Fibroblast of skin of back (primary cell): ENCODE measurements at places on chromosomes 13 and 19.

GRCh38 chr13:96089139-96089538 is 768 bp upstream of the HS6ST3 start:
- DNase-seq: no peak

GRCh38 chr13:29709407-29710069 is 114.0 kb upstream of the SLC7A1 start:
- no peak for DNase-seq

DNA sequence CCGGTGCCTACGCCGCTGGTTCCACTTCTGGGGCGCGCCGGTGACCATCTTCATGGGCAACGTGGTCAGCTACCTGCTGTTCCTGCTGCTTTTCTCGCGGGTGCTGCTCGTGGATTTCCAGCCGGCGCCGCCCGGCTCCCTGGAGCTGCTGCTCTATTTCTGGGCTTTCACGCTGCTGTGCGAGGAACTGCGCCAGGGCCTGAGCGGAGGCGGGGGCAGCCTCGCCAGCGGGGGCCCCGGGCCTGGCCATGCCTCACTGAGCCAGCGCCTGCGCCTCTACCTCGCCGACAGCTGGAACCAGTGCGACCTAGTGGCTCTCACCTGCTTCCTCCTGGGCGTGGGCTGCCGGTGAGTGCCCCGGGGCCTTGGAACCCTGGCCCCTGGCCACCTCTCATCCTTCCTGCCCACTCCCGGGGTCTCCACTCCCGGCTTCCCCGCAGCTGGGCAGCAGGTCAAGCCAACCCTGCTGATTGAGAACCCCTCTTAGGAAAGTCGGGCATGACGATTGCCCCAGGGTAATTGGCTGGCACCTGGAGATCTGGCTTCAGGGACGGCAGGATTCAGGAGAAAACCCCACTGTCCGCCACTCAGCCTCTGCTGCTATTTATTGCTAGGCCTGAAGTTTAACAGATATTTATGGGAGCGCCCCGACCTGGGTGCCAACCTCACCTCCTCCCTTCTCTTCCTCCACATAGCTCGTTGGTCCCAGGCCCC is 39.1 kb downstream of the TRPM4 start:
- no peak for DNase-seq

DNA sequence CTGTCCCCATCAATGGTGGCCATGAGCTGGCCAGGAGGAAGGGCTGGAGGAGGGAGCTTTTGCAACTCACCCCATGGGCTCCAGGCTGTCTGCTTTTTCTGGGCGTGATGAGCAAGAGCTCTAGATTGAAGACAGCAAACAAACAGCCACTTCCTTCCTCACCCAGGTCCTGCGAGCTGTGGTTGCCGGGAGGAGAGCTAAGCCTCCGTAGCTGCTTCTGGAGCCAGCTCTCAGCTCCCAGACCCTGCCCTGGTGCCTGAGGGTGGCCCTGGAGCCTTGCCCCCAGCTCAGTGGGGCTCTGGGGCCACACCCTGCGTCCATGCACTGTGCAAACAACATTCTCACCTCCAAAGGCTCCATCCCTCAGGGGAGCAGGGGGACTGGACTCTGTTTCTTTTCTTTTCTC is 6.2 kb downstream of the MYO1F start:
- peak; percentile 75 for DNase-seq

DNA sequence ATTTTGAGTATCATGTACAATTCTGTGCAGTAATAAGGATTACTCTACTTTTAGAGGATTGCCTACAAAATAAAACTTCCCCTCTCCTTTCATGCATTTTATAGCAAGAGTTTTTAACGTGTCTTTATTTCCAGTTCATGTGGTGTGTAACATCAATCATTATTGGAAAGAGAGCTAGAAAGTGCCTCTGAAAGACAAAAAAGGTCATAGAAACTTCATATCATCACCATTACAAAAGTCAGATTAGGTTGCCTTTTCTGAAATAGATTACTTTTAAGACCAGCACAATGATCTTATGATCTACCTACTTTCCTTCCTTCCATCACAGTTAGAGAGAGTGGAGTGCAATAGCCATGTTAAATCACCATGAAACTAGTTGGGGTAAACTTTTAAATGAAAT is 12.6 kb downstream of the DACH1 start:
- DNase-seq: no peak
